ENCODE measurements at places on chromosomes 1 and 21.

- no peak for DNase-seq
These were observed 532.7 kb upstream of the OLFM3 start for GRCh38 chr1:102529446-102529845.

GRCh38 chr1:181086091-181086490 lies 2.4 kb upstream of the IER5 start:
- DNase-seq, result no peak

GRCh38 chr1:227449051-227449450 lies 114.3 kb upstream of the ZNF678 start:
- DNase-seq, result no peak

- no peak for DNase-seq
These were observed 926 bp downstream of the POU3F1 start for GRCh38 chr1:38045401-38046332.

GRCh38 chr1:234402939-234403338 lies 29.7 kb downstream of the COA6 start:
- DNase-seq, result no peak

- DNase-seq, result peak; percentile 65
These were observed at the start of gene KDM5B for GRCh38 chr1:202807926-202808757. KDM5B (minus strand) TSS chr1:202808421; CDS start chr1:202808305, 116 bp downstream.

DNA sequence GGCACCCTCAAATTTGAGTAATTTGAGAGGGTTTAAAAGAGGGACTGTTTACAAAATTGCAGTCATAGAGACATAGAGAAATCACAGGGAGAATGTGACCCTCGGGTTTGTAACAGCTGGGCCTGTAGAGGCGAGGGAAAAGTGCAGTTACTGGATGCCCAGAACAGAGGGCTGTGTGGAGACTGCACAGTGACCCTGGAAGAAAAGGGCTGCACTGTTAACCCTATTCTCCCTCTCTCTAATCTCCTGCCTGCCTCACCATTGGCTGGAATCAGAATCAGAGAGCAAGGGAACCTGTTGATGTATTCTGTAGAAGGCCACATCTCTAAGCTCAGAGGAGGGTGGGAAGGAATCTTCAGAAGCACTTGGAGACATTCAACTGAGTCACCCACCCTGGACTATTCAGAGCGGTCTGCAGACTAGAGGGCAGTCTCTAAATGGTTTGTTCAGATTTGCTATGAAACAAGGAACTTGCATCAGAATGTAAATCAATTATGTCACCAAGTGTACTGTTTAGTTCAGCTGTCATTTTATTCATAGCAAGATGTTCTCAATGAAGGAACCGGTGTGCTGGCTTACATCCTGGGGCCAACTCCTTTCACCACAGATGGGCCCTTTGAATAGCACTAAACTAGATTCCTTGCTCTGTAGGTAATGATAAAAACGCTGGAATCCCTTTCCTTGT lies 132.2 kb upstream of the HOOK1 start:
- peak; percentile 20 for DNase-seq

DNA sequence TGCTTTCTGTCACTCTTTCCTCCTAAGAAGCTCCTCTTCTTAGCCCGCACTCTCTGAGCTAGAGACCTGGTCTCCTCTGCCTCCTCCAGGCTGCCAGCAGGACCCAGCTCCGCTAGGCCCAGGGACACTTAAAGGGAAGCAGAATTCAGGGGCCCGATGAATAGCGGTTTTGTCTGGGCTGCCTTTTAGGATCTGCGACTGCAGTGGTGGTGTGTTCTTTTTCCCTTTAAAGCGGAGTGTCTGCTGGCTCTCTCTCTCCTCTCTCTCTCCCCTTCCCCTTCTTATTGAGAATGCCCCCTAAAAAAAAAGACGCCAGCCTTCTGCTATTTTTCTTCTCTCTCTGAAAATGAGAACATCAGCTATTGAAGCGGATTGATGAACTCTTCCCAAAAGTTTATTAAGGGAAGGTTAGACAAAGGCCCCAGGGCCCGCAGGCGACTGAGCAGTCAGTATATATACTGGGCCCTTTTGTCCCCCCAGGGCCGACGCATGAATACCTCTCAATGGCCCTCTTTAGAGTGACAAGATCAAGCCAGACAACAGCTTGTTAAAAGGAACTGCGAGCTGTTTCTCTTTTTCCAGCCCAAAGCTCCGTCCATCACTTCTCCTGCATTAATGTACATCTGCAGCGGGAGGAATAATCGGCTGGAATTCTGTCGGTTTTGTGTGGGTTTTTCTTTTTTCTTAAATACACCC lies 27.0 kb downstream of the PAX7 start:
- no peak for DNase-seq

Measured in CD4-positive, alpha-beta T cell treated with Interleukin-4 for 1 hour (primary cell).